Fibroblast of the aortic adventitia (primary cell): ENCODE measurements at places on chromosomes 2 and 18. TPM values are rescaled to one million over a fixed set of nuclear protein-coding genes. Genes with fewer than 3 reads are reported as not detected.

Gene CXCR1
- total RNA-seq: not detected in 2 replicates

Gene DPYSL5
- not detected in 2 replicates for total RNA-seq

Gene SLC38A11
- 0.45 TPM in 1 of 2 replicates, not detected in the other for total RNA-seq

Gene CCBE1
- total RNA-seq: 16.2 and 35.3 TPM in 2 replicates

Gene IL36B
- not detected in 2 replicates for total RNA-seq

Gene ZNF804A
- total RNA-seq: 4.7 and 12.9 TPM in 2 replicates

Gene SFTPB
- 0.09 TPM in 1 of 2 replicates, not detected in the other for total RNA-seq

Gene SERPINB13
- not detected in 2 replicates for total RNA-seq

Gene CCDC138
- 4.5 and 8.5 TPM in 2 replicates for total RNA-seq

Gene TDRD15
- total RNA-seq: not detected in 2 replicates

Gene MOGAT1
- total RNA-seq: not detected in 2 replicates

Gene KRTCAP3
- total RNA-seq: not detected in 2 replicates

Gene SERPINB4
- total RNA-seq: not detected in 2 replicates

Gene ING5
- total RNA-seq: 14.6 and 29.2 TPM in 2 replicates
